ENCODE measurements at places on chromosomes 16 and 17. TPM values are rescaled to one million over a fixed set of nuclear protein-coding genes. Genes with fewer than 3 reads are reported as not detected.

DNAAF1 gene
- total RNA-seq = 0.46 TPM

DNA sequence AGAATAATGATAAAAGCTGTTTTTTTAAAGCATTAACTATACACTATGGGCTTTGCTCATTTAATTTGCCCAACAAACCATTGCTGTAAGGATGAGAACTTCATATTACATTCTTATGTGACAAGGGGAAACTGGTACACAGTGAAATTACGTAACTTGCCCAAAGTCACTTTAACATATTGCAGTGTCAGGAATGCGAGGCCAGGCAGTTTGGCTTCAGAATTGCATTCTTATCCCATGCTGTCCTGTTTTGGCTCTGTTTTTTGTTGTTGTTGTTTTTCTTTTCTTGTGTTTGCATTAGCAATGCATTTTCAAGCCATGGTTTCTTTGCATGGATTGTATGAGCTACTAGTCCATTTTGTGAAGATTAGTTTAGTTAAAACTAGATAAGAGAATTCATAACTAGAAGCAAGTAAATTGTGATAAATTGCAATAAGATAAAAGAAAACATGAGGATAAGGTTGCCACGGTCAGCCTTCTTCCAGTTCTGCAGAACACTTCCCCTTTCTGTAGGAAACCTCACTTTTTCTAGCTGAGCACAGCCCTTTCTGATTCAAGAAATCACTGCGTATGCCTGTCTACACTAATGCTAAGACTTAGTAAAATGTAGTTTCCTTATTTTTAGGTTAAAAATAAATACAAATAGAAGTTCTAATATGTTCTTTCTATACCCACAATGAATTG is 221.3 kb upstream of the KCNJ16 start:
- DNase-seq = no peak

DNA sequence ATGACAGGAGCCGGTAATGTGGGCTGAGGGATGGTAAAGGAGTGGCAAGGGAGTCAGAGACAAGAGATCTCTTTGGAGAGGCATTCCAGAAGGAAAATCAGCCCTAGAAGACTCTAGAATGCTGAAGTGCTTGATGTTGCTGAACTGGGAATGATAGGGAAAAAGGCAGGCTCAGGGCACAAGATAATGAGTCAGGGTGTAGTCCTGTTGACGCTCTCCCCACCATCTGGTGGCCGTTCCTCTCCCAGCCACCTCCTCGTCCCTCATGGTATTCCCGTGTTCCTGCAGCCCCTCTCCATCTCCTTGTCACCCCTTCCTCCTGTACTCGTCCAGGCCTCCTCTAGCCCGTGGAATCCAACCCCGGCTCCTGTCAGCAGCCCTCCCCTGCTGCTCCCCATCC is 11.1 kb upstream of the ALDOA start:
- no peak for DNase-seq

ARHGAP44 gene
- 40.9 TPM for total RNA-seq

GRCh38 chr17:59842901-59843652 is 49.7 kb downstream of the TUBD1 start:
- DNase-seq = peak; percentile 74

SLC5A11 gene
- 2.5 TPM for total RNA-seq

DNA sequence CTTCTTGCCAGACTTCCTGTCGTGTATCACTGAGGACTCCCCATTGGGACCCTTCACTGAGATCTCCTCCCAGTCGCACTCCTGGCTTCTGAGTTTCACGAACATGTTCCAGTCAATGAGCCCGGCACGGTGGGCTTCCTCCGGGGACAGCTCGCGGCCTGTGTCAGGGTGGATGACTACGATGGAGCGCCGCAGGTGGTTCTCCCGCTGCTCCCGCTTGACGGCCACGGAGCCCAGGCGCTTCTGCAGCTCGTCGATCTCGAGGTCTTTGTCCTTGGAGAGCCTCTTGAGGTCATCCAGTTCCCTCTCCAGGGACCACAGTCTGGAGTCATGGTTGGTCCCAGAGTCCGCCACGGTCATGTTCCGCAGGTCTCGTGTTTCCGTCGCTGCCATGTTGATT is 36.2 kb downstream of the UBN1 start:
- no peak for DNase-seq

DNA sequence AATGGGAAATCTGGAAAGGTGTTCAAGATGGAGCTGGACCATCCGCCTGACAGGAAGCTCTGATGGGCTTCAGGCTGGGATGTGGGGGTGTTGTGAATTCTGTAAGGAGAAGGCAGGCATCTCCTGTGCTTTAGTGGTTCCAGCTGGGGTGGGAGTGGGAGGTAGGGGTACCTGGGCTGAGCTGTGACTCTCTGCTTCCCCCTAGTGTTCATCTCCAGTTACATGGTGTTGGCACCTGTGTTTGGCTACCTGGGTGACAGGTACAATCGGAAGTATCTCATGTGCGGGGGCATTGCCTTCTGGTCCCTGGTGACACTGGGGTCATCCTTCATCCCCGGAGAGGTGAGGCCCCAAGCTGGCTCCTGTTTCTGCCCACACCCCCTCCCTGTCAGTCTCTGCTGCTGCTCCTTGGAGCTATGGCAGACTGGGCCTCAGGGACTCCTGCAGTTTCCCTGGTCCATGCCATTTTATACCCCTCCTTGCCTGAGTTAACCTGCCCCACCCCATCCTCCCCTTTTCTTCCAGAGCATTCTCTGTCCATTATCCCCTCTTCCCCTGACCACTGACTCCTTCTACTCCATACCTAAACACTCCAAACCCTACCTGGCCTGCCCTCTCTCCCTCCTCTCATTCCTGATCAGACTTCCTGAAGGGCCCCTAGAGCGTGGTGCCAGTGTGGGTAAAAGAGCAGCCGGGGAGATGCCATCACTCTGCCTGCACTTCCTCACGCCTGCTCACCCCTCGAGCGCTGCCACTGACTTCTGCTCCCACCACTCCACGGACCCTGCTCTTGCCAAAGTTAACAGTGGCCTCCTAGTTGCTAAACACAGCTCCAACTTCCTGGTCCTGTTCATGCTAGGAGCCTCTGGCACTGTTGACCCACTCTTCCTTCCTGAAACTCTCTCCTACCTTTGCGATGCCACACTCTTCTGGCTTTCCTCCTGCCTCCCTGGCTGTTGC is 3.4 kb downstream of the SPNS1 start:
- no peak for DNase-seq

FUS gene
- 208 TPM for total RNA-seq

DNA sequence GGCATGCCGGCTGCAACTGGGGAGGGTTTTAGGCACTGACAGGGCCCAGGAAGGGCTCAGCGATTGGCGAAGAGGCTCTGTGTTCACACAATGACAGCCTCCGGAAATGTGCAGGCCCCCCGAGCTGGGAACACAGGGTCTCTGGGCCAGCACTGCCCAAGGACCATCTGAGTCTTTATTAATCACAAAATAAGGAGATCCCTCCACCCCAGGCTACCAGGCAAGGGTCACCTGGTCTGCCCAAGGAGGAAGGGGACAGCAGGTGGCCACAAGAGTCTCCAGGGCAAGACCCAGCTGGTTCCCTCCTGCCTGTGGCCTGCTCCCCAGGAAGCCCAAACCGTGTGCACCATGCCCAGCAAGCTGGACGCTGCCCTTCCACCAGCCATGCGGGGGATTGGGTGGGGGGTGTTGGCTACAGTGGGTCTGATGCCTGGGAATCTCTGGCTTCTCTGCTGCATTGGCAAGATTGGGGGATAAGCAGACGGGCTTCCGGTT is 52.1 kb upstream of the TNRC6C start:
- DNase-seq = no peak

GRCh38 chr17:74875155-74875976 is 2.6 kb upstream of the FDXR start:
- DNase-seq = peak; percentile 58

ERCC4 gene
- 11.9 TPM for total RNA-seq

DNA sequence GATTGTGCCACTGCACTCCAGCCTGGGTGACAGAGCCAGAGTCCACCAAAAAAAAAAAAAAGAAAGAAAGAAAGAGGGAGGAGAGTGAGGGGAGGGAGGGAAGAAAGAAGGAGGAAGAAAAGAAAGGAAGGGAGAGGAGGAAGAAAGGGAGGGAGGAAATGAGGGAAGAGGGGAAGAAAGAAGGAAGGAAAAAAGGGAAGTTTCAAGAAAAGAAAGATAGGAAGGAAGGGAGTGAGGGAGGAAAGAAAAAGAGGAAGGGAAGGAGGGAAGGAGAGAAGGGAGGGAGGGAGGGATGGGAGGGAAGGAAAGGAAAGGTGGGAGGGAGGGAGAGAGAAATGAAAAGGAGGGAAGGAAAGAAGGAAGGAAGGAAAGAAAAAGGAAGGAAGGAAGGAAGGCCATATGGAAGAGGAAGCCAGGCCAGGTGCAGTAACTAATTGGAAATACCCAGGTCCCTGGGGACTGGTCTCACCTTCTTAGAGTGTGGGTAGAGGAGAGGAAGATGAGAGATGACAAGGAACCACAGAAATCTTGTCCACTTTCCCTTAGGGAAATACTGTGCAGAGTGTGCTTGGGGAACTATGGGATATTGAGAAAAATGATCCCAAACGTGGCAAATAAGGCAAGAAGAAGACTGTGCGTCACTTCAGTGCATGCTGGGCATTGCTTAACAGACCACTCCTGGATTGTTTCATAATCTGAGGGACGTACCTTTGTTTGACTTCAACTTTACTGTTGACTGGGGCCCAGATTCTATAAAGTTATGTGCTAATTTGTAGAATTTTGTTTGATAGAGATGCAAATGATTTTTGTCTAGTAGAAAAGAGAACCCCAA is 15.1 kb upstream of the CSNK2A2 start:
- no peak for DNase-seq

- DNase-seq = peak; percentile 76
Observed at GRCh38 chr17:57440522-57441269, 184.4 kb downstream of the MSI2 start.

CEP112 gene
- 18.6 TPM for total RNA-seq

GRCh38 chr17:75535119-75535537 is 9.6 kb downstream of the LLGL2 start:
- DNase-seq = peak; percentile 86

DNA sequence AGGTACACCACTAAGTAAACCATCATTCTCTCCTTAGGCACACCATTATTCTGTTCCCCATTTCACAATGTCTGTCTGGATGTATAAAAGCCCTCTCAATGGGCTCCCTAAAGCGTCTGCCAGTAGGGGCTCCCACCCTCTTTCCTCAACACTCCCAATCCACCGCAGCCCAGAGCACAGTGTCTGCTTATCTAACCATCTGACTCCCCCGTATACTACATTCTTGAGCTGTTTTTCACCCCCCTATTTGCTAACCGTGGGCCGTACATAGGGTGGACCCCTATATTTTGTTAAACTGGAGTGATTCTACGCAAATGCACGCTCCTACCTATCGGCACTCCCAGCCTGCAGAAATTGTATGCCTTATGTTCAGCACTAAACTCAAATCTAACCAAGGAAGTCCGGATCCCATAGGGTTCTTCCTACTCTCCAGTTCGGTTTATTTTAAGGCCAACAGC is 685 bp upstream of the PSMD3 start:
- no peak for DNase-seq

SLC13A5 gene
- total RNA-seq = 0.52 TPM

PTGES3L gene
- 4.7 TPM for total RNA-seq

BORCS6 gene
- 12.4 TPM for total RNA-seq

GUCY2D gene
- total RNA-seq = 0.63 TPM

GRCh38 chr17:59405944-59406705 is 74.7 kb downstream of the YPEL2 start:
- no peak for DNase-seq

DNA sequence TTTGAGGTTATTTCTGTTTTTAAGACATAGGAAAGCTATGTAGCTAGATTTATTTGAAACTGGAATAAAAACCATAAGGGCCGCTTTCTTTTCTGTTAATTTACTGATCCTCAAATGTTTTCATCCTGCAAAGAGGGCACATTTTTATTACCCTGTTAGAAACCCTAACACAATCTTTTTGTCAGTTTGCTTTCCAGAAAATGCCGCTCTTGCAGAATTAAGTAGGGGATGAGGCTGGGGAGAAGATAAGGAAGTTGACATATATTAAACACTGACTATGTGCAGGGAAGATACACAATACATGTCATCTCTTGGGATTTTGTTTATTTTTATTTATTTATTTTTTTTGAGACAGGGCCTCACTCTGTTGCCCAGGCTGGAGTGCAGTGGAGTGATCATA is 15.7 kb downstream of the USP43 start:
- no peak for DNase-seq

DNA sequence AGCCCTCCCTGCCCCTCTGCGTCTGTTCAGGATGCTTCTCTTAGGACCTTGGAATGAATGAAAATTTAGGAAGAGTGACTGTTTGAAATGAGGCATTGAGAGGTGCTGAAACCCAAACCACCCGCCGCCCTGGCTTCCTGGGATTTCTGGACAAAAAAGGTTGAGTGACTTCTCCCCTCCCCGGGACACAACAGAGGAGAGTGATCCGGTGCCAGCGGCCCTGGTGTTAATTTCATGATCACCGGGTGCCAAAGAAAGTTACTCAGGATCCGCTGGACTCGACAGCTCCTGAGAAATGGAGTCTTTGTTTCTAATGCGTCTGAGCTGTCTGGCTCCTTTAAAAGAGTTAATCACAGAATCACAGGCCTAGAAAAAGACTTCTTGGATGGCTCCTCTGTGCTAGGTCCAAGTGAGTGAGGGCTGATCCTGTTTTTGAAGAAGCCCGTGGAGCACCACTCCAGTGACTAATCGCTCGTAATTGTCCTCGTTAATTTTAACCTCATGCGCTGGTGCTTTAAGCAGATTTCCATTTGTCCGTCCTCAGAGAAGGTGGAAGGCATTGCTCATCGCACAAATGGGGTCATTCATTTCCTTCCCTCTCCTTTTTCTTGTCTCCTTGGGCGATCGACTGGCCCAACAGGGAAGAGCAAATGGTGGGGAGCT is 144.4 kb upstream of the ZFHX3 start:
- DNase-seq = no peak

- DNase-seq = no peak
Observed at GRCh38 chr17:50337956-50338355, 8.0 kb upstream of the XYLT2 start.

DNA sequence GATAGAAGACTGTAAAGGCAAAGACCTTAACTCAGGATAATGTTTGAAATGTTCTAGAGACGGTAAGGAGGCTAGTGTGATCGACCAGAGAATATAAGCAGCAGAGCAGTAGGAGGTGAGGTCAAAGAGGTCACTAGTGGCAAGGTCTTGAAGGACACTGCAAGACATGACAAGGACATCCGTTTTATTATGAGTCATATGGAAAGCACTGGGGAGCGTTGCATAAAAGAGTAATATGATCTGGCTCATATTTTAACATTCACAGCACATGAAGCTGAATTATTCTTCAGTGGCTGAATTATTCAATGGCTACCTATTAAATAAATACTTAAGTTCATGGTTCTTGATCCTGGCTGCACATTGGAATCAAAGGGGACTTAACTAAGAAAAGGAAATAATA is 123.7 kb downstream of the SOX9 start:
- DNase-seq = no peak

DNA sequence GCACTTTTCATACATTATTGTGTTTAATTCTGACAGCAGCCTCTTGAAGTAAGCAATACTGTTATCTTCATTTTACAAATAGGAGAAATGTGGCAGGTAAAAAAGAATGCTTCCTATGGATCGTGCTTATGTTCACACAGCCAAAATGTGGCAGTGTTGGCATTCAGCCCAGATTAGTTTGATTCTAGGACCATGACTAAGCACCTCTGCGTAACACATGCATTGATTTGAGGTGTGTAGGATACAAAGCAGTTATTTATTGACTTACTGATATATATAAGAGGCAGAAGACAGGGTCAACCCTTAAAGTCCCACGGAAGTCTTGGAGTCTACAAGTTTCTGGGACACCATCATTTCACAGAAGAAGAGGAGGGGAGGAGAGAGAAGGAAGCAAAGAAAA is 1144.4 kb upstream of the GOT2 start:
- DNase-seq = peak; percentile 86

PLA2G10 gene
- total RNA-seq = 7.0 TPM

RUNDC3A gene
- total RNA-seq = 1.4 TPM
